ENCODE measurements at places on chromosomes 1 and 21. TPM values are rescaled to one million over a fixed set of nuclear protein-coding genes. Genes with fewer than 3 reads are reported as not detected.
A peak's percentile ranks its signal among the peaks of the same experiment; 100 is the strongest.

Gene TCHHL1
- total RNA-seq = not detected

Gene SLC44A5
- total RNA-seq = 1.8 TPM

Gene CYP4A11
- total RNA-seq = not detected

Gene EDN2
- total RNA-seq = not detected

Gene S100A1
- total RNA-seq = 2,065 TPM

Gene CD1B
- total RNA-seq = not detected

Gene TMPRSS3
- total RNA-seq = not detected

Gene LAMC1
- 100 TPM for total RNA-seq

Gene WARS2
- total RNA-seq = 5.8 TPM

Gene SLC2A5
- total RNA-seq = 3.6 TPM

Gene DUSP23
- 21.3 TPM for total RNA-seq

GRCh38 chr1:66270119-66270812 lies 263.7 kb upstream of the SGIP1 start:
- no peak for DNase-seq

GRCh38 chr1:174965362-174966007 lies 34.3 kb upstream of the CACYBP start:
- no peak for DNase-seq

- no peak for DNase-seq
These were observed 18.5 kb downstream of the OR2T1 start for GRCh38 chr1:248421384-248421783.

DNA sequence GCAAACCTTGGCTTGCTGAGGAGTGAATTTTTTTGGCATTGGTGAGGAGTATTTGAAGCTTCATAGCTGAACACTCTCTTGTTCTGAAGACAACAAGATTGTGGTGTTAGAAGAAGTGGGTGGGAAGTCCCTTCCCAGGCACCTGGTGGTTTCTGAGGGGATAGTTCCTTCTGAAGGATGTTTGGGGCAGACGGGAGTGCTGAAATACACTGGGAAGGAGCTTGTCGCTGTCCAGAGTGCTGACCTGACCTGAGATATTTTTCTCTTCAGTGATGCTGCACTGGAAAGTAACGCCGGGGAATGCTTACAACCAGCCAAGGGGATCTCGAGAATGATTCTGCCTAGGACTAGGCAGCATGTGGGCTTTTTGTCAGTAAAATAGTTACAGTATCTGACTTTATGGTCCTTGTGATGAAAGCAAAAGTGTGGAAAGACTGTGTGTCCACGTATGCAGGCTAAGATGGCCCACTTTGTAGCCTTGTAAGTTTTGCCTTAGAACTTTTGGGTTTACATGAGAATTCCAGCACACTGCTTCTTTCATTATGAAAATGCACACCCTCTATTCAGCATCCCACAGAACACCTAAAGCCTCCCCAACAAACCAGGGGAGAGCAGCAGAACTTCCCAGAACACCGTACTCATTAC lies 33.1 kb upstream of the NFASC start:
- no peak for DNase-seq

GRCh38 chr1:50841791-50842387 lies 118.2 kb downstream of the FAF1 start:
- no peak for DNase-seq

DNA sequence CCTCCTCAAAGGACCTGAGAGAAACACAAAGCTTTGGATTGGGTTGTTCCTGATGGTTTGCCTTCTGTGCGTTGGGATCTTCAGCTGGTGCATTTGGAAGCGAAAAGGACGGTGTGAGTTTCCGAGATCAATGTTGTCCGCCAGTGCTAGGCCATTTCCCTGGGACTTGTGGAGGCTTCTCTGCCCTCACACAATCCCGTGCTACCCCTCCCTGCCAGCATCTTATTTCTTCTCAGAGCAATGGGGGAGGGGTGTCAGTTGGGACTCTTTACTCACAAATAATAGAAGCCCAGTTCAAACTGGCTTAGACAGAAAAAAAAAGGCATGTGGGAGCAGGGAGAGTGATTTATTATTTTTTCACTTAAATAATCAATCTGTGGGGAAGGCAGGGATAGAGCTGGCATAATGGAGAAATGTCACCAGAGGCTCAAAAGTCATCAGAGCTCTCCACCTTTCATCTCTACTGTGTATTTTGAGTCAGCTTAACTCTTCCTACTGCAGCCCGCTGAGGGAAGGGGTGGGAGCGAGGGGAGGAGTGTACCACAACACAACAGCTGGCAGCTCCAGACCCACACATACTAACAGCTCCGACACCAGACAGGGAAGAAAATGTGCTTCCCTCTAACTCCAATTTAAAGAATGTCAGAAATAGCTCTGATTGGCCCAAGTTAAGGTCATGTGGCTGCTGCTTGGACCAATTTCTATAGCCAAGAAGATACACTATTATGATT lies 22.4 kb downstream of the LY9 start:
- no peak for DNase-seq

- no peak for DNase-seq
These were observed 70.6 kb downstream of the GATAD2B start for GRCh38 chr1:153852170-153852569.

DNA sequence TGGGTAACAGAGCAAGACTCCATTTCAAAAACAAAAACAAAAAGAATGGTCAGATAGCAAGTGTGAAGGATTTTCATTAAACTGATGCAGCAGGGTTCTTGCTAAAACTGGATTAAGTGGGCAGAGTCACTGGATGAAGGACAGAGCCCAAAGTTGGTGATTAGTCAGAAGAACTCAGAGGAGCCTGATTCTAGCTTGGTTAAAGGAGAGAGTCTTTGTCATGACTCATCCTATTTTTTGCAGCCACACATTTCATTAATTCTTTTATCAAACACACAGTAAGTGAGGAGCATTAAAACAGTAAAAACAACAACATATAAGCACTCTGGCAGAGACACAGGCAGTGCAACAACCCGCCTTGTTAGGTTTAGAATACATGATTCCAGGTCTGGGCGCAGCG lies 56.0 kb upstream of the EDARADD start:
- DNase-seq = no peak

DNA sequence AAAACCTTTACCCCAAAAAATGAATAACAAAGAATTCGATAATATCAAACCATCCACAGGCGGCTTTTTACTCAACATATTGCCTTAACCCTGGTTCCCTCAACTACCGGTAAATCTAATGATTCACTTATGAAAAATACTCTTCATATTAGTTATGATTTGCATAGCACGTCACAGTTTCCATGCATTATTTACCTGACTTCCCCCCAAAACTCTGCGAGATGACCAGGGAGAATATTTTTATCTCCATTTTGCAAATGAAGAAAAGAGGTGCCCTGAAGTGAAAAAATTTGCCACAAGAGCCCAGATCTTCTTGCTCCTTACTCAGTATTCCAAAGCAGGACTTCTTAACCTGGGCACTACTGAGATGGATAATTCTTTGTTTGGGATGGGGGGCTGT lies 2.9 kb downstream of the JAK1 start:
- DNase-seq = no peak

DNA sequence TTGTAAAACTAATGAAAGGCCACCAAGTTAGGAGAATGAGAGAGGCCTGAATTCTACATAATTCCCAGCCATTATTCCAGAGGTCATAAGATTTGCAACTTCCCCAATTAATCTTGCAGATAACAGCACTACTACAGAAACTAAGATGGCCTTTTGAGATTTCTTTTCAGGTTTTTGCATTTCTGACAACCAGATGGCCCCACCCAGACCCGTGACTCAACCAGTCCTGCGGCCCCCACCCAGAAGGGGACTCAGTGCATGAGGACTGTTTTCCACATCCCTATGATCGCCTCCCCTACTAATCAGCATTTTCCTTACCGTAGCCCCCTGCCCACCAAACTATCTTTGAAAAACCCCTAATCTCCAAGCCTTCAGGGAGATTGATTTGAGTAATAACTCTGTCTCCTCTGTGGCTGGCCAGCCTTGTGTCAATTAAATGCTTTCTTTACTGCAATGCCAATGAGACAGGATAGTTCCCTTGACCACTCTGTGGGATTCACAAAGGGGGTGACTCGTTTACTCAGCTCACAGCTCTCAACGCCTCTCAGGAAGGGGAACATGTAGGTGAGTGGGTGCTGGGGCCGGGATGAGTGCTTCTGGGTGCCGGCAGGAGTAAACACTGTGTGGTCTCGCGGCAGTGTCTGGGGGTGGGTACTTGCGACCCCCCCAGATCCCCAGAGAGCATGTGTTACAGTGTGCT lies 10.5 kb upstream of the CNIH3 start:
- DNase-seq = no peak

GRCh38 chr1:101918277-101918676 lies 78.4 kb downstream of the OLFM3 start:
- DNase-seq = no peak

DNA sequence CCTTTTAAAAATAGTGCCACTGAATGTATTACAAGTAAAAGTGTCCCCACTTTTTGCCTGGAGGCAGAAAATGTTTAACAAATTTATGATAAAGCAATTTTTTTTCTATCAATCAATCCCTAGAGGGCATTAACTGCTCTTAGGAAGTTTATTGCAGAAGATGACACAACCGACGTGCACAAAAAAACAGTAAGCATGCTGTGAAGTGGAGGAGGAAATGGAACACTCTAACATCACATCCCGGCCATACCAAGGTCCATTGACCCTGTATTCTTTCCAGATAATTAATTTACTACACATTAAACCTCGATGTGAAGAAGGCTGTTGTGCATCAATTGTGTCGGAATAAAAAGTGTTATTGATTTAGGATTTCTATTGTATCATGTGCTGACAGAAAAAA lies 264.9 kb upstream of the NR5A2 start:
- no peak for DNase-seq

GRCh38 chr1:224343679-224344078 lies 13.0 kb upstream of the CNIH4 start:
- DNase-seq = no peak

DNA sequence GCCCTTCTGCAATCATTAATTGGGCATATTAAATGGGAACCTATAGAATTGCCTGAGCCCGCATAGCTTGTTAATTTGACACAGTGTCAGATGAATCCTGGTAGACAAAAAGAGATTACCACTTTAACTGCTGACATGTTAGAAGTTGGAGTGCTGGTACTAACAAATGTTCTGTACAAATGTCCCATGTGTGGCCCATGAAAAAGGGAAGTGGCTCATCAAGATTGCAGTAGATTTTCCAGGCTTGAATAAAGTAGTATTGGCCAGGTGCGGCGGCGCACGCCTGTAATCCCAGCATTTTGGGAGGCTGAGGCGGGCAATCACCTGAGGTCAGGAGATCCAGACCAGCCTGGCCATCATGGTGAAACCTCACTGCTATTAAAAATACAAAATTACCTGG lies 45.6 kb downstream of the GNPAT start:
- no peak for DNase-seq

GRCh38 chr1:156319664-156320063 lies 18.4 kb downstream of the CCT3 start:
- DNase-seq = no peak

- no peak for DNase-seq
These were observed 154.0 kb downstream of the TGFB2 start for GRCh38 chr1:218499011-218499691.

- DNase-seq = peak; percentile 22
These were observed 52.9 kb downstream of the ESRRG start for GRCh38 chr1:216670118-216670883.

DNA sequence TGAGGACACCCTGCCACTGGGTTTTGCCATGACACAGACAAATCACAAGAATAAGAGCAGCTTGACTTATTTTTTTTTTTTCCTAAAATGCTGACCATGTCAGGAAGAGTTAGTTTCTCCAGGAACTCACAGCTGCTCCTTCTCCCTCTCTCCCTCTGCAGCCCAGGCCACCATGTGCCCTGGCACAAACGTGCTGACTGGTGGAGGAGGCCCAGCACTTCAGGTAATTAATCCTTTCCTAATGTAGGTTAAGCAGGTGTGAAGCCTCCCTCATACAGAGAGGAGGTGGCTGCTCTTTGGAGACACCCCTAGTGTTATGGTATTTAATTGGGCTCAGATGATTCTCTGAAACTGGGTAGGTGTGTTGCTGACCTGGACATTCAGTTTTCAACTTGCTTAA lies 129.8 kb upstream of the USH2A start:
- DNase-seq = no peak

GRCh38 chr1:41294216-41294615 lies 52.1 kb upstream of the SCMH1 start:
- DNase-seq = no peak

DNA sequence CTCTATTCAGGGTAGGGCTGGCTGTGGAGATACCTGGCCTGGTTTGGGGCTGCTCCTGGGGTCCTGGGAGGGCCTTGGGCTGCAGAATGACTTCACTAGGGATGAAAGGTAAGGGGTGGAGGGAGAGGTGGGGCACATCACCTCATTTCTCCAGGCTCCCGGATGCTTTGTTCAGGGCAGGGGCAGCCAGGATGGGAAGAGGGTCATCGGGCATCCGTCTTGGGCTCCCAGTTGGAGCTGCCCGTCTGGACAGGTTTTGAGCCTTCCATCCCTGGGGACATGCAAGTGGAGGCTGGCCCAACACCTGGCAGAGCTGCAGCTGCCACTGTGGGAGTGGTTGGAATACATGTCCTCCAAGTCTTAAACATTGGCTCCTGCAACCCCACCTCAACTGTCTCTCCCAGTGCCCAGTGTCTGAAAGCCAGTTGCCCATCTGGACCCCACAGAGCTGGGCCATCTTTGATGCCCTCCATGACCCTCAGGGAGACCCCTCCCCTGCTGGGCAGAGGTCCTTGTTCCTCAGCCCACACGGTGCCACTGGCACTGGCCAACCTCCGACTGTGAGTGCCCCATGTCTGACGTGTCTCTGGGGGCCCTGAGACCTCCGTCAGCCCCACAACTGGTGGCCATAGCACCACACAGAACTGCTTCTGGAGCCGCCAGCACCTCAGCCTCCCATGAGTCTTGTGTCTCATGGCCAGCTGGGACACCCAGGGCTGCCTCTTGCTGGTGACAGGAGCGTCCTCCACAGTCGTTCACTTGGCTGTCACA lies 52.8 kb downstream of the TRIM11 start:
- peak; percentile 65 for DNase-seq

DNA sequence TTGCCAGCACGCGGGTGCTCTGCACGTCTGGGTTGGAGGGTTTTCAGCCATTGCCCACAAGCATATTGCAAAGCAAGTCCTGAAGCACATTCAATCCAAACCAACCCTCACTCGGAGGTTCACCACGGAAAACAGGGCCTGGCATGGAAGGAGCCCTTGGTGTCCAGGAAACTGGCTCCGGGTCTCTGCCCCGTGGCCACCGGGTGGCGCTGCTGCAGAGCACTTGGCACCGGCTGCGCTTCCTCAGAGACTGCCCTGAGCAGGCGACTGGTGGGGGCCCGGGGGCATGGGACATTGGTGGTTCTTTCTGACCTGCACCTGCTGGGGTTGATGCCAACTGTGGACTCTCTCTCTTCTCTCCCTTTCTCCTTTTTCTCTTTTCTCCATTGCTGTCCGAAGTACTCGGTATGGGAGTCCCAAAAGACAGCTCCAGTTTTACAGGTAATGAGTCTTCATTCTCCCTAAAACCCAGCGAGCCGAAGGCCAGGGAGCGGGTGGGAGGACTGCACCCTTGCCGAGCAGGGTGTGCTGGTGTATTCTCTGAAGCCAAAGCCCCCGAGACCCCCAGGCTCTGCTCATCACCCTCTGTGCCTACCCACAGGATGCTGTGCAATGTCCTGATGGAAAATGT lies 4.1 kb upstream of the KCNAB2 start:
- DNase-seq = peak; percentile 16
